ENCODE measurements at places on chromosomes 5 and 9.

DNA sequence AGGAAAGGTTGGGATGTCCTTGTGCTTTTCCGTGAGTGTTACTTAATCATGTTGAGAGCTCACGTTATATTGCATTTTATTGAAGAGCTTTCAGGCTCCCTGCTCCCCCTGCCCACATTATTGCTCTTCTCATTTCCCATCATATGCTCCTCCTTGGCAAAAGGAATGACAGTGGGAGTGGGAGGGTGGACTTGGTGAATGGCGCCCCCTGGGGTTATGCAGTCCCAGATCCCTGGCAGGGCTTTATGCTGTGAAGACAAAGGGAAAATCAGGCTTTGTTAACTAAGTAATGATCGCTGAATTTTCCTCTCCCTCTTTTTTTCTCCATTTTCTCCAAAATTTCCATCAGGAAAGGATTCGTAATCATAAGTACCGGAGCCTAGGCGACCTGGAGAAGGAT is 166.6 kb downstream of the SMARCA2 start:
- DNase-seq: no peak

- no peak for DNase-seq
Observed at GRCh38 chr9:131418143-131419025, 24.5 kb downstream of the PRRC2B start.

DNA sequence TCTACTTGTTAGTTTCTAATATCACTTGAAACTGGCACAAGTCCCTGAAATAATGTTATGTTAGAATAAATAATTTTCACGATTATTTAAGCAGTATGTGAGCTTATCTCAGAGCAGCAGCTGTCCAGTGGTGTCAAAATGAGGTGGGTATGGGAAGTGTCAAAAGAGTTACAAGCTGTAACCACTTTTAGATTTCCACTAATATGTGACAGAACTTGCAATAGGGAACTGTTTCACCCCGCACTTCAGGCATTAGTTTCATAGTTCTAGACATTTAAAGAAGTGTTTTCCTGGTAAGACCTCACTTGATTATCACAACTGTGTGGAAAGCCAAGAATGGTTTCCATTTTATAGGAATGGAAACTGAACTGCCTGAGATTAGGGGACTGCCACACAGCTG is 2.9 kb upstream of the ISCA1 start:
- DNase-seq: no peak

DNA sequence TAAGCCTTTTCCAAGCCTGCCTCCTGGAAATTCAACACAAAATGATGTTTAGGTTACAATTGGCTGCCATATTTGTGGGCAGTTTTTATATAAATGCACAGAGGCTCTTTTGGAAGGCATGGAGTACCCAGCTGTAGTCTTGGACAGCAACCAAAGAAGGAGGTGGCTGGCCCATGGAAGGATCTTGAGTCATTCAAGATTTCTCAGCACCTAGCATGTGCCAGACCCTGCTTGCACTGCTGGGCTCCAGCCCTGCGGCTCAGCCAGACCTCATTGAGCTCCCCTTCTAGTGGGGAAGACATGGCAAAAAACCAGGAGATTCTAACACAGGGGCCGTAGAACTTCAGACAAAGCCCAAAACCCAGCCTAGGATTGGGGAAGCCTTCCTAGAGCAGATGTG is 22.1 kb downstream of the JADE2 start:
- DNase-seq: no peak

- DNase-seq: no peak
Observed at GRCh38 chr9:95839012-95839411, 36.5 kb upstream of the ERCC6L2 start.

DNA sequence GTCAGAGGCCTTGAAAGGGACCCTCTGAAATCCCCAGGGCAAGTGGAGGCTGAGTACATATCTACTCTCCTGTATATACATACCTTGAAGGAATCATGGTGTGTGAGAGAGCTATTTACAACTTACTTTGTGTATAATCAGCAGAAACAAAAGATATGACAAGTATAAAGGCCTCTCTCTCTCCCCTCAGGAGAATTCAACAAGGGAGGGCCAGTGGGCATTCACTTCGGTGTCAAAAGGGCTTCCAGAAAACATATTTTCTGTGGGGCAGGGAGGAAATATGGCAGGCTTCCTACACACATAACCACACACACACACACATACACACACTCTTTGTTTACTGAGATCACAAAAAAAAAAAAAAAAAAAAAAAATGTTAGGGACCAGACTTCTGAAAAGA is 181.7 kb downstream of the BNC2 start:
- DNase-seq: no peak

DNA sequence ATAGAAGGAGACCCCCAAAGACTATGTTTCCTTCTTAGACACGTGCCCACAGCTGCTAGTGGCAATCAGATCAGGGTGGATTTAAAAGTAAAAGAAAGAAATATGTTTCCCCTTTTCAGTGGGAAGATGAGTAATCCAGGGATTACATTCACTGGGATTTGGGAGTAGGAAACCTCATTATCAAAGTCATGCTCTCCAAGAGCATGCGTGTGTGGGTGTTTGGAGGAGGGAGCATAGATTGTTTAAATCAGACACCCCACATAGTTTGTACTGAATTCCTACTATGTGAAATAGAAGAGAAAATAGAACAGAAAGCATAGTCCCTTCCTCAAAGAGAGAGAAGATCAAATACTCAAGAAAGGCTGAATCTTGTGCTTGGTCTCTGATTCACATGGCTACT is 65.5 kb upstream of the TBCA start:
- DNase-seq: no peak

- no peak for DNase-seq
Observed at GRCh38 chr5:58482536-58482935, 8.7 kb upstream of the GAPT start.

DNA sequence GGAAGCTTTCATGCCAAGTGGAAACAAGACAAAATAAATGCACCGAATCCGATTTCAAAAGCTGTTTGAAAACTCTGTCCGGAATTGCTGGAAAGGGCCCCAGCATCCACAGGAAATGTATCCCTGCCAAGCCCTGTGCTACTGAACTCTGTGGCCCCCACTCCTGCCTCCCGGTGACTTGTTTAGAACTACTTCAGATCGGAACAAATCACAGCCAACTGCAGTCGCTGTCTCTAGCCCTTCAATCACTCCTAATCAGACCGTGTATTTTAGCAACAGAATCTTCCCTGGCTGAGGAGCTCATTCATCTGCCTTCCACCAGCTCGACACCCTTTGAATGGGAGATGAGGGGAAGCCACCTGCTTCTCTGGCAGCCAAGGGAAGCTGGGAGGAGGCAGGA is 94.1 kb downstream of the KCNIP1 start:
- no peak for DNase-seq

DNA sequence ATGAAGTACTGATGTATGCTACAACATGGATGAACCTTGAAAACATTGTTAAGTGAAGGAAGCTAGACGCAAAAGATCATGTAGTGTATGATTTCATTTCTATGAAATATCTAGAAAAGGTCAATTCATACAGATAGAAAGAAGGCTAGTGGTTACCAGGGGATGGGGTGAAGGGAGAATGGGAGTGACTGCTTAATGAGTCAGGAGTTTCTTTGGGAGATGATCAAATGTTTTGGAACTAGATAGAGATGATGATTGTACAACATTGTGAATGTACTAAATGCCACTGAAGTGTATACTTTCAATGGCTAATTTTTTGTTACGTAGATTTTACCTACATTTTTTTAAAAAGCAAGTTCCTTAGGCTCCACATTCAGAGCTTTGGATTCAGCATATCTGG is 14.9 kb upstream of the DELE1 start:
- DNase-seq: no peak

DNA sequence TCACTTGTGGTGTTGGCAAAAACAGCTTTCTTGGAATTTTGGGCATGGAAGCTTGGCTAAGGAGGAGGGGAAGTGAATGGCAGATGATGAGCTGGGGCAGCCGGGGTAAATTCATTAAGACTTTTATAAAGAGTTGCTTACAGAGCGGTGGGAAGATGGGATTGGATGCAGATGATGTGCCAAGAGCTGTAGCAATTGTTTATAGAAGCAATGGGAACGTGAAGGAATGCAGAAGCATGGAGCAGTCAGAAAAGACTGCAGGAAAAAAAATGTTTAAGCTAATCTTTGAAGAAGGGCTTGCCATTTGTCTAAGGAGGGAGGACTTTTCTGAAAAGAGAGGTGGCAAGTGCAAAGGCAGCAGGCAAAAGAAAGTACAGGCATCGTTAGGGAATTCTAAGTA is 86.6 kb upstream of the SHISAL2B start:
- DNase-seq: no peak

GRCh38 chr9:110969971-110970386 is 68.3 kb downstream of the LPAR1 start:
- no peak for DNase-seq

- no peak for DNase-seq
Observed at GRCh38 chr5:7848296-7848695, 2.6 kb downstream of the CFAP90 start.

DNA sequence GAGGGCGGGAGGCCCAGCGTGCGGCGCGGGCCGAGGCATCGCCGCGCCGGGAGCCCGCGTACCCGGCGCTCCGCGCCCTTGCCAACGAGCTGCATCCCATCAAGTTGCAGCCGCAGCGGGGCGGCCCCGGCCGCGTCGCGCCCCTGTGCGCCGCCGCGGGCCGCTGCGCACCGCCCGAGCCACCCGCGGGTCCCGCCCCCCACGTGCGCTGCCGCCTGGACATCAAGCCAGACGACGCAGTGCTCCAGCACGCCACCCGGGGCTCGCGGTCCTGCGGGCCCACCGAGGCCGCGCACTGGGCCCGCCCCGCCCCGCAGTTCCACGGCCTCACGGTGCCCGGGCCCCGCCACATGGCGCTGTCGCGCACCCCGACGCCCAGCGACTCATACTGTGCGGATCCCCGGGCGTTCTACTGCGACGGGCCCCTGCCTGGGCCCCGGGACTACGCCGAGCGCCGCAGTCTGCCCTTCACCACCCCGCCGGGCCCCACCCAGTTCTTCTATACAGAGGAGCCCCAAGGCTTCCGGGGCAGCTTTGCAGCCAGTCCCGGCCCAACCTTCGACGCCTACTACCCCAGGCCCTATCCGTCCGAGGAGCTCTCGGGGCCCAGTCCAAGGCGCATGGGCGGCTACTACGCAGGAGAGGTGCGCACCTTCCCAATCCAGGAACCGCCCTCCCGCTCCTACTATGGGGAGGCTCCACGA is 2.6 kb downstream of the AJM1 start:
- no peak for DNase-seq

- DNase-seq: no peak
Observed at GRCh38 chr5:150305557-150305956, 2.9 kb upstream of the ARSI start.

- DNase-seq: no peak
Observed at GRCh38 chr9:124215956-124216355, 41.8 kb upstream of the NEK6 start.

DNA sequence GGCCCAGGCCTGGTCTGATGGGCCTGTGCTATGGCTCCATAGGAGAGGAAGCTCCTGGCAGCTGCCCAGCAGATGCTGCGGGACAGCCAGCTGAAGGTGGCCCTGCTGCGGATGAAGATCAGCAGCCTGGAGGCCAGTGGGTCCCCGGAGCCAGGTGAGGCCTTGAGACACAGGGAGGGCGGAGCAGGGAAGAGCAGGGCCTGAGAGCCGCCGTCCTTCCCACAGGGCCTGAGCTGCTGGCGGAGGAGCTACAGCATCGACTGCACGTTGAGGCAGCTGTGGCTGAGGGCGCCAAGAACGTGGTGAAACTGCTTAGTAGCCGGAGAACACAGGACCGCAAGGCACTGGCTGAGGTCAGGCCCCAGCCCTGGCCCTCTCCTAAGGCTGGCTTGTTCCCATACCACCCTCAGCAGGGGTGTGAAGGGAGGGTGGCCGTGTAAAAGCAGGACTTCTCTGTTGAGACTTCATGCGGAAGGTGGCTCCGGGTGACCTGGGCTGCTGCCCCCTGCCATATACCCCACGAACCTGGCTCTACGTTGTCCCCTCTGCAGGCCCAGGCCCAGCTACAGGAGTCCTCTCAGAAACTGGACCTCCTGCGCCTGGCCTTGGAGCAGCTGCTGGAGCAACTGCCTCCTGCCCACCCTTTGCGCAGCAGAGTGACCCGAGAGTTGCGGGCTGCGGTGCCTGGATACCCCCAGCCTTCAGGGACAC is 4.5 kb downstream of the PKN3 start:
- DNase-seq: no peak

- no peak for DNase-seq
Observed at GRCh38 chr5:139744471-139745131, 51.0 kb upstream of the PSD2 start.

GRCh38 chr5:55603922-55604321 is 69.2 kb upstream of the PLPP1 start:
- DNase-seq: no peak

DNA sequence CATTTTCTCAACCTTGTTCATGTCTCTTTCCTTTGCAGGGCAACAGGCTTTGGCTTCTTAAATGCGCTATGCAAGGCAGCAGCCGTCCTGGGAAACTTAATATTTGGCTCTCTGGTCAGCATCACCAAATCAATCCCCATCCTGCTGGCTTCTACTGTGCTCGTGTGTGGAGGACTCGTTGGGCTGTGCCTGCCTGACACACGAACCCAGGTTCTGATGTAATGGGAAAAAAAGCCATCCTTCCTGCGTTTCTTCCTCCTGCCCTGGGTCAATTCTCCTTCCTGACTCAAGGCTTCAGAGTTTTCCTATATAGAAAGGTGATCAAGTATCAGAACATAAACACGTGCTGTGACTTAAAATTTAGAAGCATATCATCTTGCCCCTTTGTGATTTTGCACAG is 77.8 kb upstream of the IQGAP2 start:
- DNase-seq: no peak

DNA sequence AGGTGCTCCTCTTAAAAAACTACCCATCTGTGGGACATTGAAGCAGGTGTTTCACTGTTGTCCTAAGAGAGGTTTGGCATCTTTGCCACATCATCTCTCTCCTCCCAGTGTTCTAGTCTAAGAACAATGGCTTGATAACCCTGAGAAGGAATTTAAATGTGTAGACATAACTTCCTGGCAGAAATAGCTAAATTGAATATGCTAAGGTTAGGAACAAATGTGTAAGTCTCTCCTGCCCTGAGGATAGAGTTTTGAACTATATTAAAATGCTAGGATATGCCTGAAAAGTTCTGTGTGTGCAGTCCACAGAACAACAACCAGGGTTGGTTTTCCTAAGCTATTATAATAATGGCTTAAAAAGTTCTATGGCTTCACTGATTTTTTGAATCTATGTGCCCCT is 106.6 kb downstream of the LRRC70 start:
- DNase-seq: no peak

GRCh38 chr5:91434348-91434747 is 51.2 kb upstream of the ARRDC3 start:
- DNase-seq: no peak

DNA sequence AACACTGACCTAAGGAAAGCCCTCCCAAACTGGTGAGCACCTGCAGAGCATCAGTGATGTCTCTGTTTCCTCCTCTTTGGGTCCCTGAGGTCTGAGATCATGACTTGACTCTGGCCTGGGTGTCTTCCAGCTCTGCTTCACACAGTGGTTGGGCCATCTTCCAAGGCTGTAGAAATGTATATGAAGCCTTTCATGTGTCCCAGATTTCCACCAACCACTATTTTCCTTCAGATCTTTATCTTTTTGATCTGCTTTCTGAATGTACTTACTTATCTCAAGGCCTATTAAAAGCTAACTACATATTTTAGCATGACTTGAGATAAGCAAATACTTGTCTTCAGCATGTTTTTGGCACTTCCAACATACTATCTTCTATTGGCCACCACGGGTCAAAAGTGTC is 47.1 kb downstream of the PRELID2 start:
- no peak for DNase-seq
